ENCODE measurements at places on chromosomes 12 and 14.

DNA sequence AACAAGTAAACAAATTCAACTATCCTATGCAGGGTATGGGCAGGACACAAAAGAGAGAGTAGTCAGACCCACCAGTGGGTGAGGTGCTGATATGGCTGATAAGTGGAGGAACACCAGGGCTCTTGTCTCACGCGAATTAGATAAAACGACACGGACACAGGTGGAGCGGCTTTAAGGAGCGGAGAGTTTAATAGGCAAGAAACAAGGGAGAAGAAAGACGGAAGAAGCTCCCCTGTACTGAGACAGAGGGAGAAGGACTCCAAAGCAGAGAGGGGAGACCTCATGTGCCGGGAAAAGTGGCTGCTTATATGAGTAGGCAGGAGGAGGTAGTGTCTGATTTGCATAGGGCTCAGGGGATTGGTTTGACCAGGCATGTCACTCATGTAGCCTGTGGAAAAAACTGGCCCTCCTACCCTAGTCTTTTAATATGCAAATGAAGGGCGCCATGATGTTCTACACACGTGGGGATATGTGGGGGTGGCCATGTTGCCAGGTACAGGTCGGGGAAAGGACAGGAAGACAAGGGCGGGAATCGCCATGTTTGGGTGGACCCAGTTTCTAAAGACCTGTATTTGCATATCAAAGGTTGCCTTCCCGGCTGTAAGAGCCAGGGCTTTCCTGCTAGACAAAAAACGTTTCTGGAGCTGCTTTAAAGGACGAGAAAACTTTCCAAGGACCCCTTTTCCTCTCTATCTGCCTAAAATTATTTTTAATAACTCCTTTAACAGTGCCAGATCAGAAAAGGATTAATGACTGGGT lies 28.8 kb downstream of the RPGRIP1 start:
- DNase-seq: peak; percentile 95

- no peak for DNase-seq
Measured at GRCh38 chr12:127594351-127594970, 672.5 kb upstream of the TMEM132C start.

DNA sequence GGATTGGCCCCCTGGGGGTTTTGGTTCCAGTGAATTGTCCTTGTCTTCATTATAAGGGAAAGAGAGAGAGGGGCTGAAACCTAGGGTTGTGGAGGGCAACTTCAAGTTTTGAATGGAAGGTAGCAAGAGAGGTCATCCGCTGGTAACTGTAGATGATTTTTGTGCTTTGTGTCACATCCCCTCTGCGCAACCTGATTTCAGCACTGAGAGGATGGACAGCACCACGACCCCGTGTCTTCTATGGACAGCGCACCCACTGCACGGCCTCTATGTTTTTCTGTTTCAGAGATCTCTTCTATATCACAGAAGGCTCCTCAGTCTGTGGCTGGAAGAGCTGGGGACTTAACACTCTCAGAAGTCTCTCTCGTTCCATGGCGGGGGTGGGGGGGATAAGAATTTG lies 127.0 kb upstream of the RPH3A start:
- DNase-seq: no peak

DNA sequence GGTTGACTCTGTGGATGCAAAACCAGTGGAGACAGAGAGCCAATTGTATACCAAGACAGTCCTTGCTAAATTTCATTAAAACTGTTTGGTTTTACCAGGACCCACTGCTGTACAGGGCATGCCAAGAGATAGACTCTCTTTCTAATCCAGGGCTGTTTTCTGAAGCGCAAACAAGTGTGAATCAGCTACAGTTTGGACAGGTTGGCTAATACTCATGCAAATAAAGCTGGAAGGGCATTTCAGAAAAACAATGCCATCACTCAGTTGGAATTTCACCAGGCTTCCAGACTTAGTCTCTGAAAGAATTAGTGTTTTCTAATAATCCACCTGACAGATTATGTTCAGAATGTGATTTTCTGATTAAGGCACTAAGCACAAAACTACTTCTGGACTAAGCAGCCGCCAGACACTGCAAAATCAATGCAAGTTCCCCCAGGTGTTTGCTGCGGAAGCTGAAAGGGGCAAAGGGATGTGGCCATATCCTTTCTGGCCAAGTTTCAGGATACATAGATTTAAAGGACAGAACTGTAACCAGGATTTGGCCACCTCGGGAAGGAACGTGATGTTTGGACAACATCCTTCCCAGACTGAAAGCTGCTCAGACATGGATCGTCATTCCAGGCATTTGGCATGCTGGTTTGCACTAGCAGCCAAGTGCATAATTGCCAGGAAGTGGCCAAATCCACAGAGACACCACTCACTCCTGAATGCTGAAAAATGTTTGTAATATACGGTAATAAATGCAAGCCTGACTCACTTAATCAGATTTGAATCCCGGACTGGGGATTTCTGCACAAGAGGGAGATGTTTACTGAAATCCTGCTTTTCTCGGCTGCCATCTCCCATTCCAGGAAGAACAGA lies 32.0 kb upstream of the CDKN3 start:
- DNase-seq: peak; percentile 27

DNA sequence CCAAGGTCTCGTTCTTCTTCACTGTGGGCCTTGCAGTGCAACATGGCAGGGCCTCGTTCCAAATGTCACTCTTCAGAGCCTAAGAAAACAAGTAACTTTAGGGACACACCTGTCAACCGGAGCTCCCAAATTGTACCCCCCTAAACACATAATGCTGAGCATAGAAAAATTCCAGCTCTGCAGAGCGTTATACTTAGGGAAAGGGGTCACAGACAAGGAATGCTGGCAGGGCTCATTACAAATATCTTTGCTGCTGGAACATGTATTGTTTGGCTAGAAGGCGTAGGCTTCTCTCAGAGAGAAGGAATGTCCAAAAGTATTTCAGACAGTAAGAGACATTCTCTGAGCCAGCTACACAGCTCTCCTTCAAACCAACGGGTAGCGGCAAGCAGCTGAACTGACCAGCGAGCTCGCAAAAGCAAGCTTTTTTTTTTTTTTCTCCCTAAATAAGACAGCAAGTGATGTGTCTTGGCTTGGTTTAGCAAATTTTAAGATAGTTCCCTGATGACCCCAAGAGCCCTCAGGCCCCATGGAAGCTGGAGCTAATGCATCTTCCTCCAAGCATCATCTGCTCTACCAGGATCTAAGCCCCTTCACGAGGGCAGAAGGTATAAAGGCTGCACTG lies 24.5 kb downstream of the SSH1 start:
- DNase-seq: no peak

DNA sequence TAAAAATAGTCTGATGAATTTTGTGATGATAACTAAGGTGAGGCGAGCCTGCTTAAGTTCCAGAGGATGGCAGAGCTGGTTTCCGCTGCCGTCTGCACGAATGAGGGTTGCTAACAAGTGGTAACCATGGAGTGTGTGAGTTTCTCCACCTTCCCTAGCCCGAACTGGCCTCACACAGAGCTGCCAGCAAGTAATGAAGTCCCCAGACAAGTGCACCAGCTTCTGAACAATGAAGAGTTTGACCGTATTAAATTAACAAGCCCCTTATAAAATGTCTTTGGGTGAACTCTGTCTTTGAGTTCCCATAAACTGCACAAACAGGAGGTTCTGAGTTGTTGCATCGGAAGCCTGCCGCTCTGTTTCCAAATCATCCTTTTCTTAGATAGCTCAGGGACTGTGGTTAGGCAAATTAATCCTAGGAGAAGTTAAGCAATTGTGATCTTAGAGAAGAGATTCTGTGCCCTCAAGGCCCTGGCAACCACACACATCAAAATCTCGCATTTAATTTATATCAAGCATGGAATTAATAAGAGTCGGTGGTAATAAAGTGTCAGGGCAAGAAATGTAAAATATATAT lies 274.1 kb upstream of the DAAM1 start:
- DNase-seq: no peak

- DNase-seq: no peak
Measured at GRCh38 chr12:51232642-51233041, 6.0 kb upstream of the DAZAP2 start.

DNA sequence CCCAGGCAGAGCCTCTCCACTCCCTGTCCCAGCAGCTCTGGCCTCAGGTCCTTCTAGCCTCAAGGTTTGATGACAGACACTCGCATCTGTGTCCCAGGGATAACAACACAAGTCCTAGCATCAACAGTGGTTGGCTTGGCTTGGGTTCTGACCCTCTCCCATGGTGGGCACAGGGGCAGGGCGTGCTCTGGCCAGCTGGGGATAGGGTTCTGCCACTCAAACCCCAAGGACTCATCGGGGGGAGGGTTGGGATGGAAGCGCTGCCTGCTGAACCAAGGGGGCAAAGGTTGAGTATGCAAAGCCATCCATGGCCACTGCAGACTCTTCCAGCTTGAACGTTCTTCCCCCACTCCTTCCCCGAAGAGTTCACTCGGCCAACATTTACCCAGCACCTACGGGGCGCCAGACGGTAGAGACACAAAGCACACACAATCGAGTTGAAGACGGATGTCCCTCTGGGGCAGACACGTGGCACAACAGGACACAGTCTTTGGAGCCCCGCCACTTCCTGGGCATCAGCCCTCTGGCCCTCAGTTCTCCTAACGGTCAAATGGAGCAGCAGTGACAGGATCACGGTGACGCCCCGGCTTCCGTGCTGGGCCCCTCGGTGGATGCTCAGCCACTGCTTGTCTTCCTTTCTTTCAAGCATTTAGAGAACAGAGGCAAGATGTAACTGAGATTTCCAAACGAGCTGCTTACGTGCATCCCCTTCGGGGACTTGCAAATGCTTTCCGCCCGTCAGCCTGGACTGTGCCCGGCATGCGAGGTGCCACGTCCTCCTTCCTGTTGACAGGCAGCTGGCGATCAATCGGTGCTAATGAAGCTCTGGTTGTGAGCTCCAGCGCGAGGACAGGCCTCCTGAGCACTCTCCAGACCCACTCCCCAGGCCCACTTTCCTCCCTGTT lies 42.6 kb downstream of the DLK1 start:
- DNase-seq: no peak

DNA sequence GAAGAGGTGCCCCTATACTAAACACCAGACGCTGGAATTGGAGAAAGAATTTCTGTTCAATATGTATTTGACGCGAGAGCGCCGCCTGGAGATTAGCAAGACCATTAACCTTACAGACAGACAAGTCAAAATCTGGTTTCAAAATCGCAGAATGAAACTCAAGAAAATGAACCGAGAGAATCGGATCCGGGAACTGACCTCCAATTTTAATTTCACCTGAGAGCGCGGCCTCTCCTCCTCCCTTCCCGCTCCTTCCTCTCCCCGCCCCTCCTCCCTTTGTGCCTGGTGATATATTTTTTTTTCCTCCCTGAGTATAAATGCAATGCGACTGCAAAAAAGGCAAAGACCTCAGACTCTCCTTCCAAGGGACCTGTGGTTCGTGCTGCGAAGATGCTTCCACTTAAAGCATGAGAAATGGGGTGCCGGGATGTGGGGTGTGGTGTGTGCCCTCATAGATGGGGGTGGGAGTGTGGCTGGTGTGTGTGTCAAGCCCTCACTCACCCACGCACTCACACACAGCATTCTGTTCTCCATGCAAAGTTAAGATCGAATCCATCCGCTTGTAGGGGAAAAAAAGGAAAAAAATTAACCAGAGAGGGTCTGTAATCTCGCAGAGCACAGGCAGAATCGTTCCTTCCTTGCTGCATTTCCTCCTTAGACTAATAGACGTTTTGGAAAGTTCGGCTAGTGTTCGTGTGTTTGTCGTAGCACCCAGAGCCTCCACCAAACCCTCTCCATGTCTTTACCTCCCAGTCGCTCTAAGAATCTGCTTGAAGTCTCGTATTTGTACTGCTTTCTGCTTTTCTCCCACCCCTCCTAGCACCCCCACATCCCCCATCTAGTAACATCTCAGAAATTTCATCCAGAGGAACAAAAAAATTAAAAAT lies 4.5 kb downstream of the HOXC10 start:
- DNase-seq: peak; percentile 60

DNA sequence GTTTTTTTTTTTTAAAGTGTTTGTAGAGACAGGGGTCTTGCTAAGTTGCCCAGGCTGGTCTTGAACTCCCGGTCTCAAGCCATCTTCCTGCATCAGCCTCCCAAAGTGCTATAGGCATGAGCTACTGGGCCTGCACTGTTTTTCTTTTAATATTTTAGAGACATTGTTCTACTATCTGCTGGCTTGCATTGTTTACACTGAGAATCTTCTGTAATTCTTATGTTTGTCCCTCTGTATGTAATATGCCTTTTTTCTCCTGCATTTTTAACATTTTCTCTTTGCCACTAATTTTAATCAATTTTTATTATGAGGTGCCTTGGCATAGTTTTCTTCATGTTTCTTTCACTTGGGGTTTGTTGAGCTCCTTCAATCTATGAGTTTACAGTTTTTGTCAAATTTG lies 15.4 kb upstream of the BCAT1 start:
- DNase-seq: no peak

GRCh38 chr12:56243731-56244181 lies 13.9 kb downstream of the SLC39A5 start:
- DNase-seq: no peak

DNA sequence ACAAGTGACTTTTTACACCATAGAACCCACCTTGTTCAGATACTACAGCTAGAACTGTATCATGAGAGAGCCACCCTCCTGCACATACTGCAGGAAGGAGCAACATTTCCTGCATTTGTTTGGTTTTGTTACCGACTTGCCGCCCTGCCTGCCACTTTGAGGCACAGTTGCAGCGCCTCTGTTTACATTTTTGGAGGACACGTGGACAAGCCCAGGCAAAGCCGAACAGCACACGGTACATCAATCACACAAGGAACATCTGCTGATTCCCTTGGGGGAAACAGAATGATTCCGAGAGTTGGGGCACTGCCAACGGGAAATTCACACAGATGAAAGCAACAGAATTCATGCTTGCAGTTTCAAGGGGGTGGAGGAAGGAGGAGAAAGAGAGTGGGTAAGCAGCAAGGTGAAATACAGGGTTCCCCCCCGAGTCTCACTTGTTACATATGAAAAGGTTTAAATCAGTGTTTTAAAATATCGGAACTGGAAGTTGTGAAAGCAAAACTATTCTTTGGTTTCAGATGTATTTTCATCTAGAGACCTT lies 110.7 kb downstream of the BTG1 start:
- peak; percentile 87 for DNase-seq

DNA sequence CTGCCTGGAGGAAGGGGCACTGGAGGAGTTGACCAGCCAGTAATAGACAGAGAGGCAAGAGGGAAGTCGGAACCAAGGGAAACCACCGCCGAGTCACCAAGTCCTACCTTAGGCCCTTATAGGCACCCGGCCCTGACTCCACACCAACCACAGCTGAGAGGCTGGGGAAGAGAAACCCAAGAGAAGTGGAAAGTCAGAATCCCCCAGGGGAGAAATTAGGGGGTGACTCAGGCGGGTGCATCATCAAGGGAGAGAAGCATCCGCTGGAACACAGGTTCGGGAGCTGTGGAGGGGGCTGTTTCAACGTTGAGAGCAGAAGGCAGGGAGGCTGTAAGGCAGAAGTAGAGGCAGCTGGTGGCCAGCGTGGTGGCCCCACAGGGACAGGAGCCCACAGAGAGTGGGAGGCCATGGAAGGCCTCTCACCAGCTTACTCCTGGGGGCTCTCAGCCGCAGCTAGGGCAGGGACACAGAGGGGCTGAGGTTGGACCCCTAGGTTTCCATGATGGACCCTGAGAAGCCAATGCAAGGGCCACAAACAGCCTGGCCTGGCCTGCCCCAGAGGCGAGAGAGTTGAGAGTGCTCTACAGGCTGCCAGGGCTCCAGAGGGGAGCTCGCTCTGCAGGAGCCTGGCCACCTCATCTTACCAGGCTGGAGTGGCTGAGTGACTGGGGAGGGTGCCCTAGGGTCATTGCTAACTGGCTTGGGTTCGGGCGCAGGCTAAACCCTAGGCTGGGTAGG lies 1.4 kb upstream of the TRMT61A start:
- DNase-seq: no peak

GRCh38 chr12:107344035-107344808 lies 250.9 kb upstream of the CRY1 start:
- DNase-seq: no peak

Measured in NCI-H82 (cell line).